Activated CD8-positive, alpha-beta T cell treated with anti-CD3 and anti-CD28 coated beads for 36 hours (primary cell): ENCODE measurements at places on chromosomes 2 and 18. TPM values are rescaled to one million over a fixed set of nuclear protein-coding genes. Genes with fewer than 3 reads are reported as not detected.
A peak's percentile ranks its signal among the peaks of the same experiment; 100 is the strongest.

DNA sequence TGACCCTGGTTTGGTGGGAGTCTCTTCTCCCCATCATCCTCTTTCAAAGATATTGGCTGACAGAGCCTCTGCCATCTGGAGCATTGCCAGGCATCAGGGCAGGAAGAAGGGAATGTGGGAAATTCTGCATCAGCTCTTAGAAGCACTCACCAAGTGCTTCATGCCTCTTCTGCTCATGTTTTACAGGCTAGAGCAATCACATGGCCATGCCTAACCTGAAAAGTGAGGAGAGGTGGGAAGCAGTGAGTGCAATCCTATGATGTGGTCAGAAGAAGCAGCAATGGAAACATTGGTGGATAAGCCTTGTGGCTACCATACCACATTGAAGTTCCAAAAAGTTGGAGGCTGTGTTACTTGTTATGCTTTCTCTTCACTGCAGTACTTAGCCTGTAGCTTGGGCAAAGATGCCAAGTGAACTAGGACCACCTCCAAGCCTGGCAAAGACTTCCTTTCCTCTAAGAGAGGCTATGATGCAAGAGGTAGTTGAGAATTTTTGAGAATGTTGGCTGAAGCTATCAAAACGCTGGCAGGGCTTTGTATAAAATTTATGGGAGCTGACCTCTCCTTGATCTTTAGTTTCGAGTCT, 64.1 kb downstream of the BCL2L11 start:
- H3K36me3 ChIP-seq = no peaks in the 10 kb centered on the region
- DNase-seq = no peak
- H3K27ac ChIP-seq = no peak overlapping the region
- no peaks in the 10 kb centered on the region for H3K27me3 ChIP-seq

GRCh38 chr18:2104620-2105462, 466.5 kb downstream of the METTL4 start:
- no peak overlapping the region for H3K27ac ChIP-seq
- H3K36me3 ChIP-seq = no peaks in the 10 kb centered on the region
- DNase-seq = peak; percentile 61
- H3K4me1 ChIP-seq = no peaks in the 10 kb centered on the region

DNA sequence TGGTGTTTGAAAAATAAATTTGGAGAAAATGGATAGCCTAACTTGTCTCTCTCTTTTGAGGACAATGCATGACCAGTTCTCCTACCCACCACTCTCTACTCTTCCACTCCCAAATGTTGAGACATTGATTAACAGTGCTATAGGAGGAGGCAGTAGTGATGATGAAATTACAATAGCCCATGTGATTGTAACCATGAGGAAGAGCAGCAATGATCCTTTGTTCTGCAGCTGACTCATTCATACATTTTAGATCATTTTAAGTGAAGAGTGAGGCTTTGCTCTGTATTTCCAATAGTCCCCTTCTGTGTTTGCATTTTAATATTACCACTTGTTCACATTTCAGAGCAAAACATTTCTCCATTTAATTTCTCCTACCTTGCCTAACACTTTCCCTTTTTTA, 592.3 kb downstream of the THSD7B start:
- H3K27ac ChIP-seq = no peak overlapping the region
- H3K27me3 ChIP-seq = no peaks in the 10 kb centered on the region
- H3K4me1 ChIP-seq = no peaks in the 10 kb centered on the region
- no peak overlapping the region for H3K4me3 ChIP-seq

- H3K4me3 ChIP-seq = no peak overlapping the region
- H3K4me1 ChIP-seq = no peaks in the 10 kb centered on the region
- H3K36me3 ChIP-seq = no peaks in the 10 kb centered on the region
Observed at GRCh38 chr2:75465317-75465984, 95.3 kb downstream of the EVA1A start.

GRCh38 chr18:57466745-57467409, 31.7 kb downstream of the ONECUT2 start:
- H3K27ac ChIP-seq = no peak overlapping the region
- H3K36me3 ChIP-seq = no peaks in the 10 kb centered on the region
- no peak for DNase-seq
- H3K27me3 ChIP-seq = peaks cover 14% of the 10 kb centered on the region

DNA sequence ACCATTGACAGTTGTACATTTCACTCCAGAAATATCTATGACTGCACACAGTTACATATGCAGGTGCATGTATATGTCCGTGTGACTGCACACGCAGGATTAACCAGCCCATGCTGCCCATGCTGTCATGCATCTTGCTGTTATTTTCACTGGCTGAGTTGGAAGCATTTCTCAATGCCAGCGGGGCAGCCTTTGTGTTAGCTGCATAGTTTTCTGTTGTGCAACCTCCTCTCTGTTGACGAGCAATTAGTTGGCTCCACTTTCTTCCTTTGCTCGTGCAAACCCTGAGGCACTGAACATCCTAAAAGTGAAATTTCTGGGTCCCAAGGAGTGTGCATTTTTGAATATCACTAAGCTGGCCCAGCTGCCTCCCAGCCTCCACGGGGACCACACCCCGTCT, 133.4 kb upstream of the GLI2 start:
- H3K4me3 ChIP-seq = no peak overlapping the region
- no peak for DNase-seq
- peaks cover 6% of the 10 kb centered on the region for H3K27me3 ChIP-seq

Gene TNFAIP6
- not detected for total RNA-seq

- no peaks in the 10 kb centered on the region for H3K36me3 ChIP-seq
- no peaks in the 10 kb centered on the region for H3K27me3 ChIP-seq
- no peak for DNase-seq
- no peaks in the 10 kb centered on the region for H3K4me1 ChIP-seq
Observed at GRCh38 chr2:137379186-137379585, 585.1 kb upstream of the HNMT start.

- H3K4me3 ChIP-seq = no peak overlapping the region
- DNase-seq = no peak
- peaks cover 7% of the 10 kb centered on the region for H3K4me1 ChIP-seq
- H3K27me3 ChIP-seq = no peaks in the 10 kb centered on the region
Observed at GRCh38 chr2:207845202-207845864, 75.6 kb upstream of the FZD5 start.

DNA sequence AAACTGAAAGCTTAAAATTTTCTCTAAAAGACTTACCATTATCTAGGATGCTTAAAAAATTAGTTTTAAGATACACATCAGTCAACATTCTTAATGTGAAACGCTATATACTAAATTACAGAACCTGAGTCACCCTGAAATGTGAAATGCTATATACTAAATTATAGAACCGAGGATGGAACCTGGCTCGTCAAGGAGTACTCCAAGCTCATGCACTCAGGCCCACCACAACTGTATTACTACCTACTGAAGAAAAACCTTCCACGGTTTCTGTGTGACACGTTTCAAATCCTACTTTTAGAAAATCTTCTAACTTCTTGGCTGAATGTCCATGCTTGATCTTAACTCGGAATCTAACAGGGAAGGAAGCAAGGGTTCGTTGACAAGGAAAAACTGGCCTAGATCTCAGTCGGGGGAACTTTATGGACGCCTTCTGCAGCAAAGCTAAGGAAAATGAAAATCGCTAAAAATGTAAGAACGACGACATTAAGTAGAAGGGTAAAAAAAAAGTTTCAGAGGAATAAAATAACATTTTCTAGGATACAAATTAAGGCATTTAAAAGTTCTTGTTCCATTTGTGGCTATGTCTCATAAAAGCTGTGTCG, 1.4 kb downstream of the PRKD3 start:
- peaks cover 43% of the 10 kb centered on the region for H3K4me1 ChIP-seq
- H3K27ac ChIP-seq = peak overlapping the region; percentile 94
- DNase-seq = no peak
- peaks cover 14% of the 10 kb centered on the region for H3K36me3 ChIP-seq
- peak overlapping the region; percentile 93 for H3K4me3 ChIP-seq
- peaks cover 11% of the 10 kb centered on the region for H3K27me3 ChIP-seq

- no peak overlapping the region for H3K27ac ChIP-seq
- no peak for DNase-seq
- H3K4me1 ChIP-seq = no peaks in the 10 kb centered on the region
- no peaks in the 10 kb centered on the region for H3K36me3 ChIP-seq
- no peaks in the 10 kb centered on the region for H3K27me3 ChIP-seq
Observed at GRCh38 chr18:35933982-35934381, 38.5 kb upstream of the RMP24 start.

Gene DSG4
- total RNA-seq = not detected

- H3K27me3 ChIP-seq = peaks cover 9% of the 10 kb centered on the region
- no peak for DNase-seq
- H3K27ac ChIP-seq = no peak overlapping the region
- H3K36me3 ChIP-seq = no peaks in the 10 kb centered on the region
- no peaks in the 10 kb centered on the region for H3K4me1 ChIP-seq
Observed at GRCh38 chr18:12645751-12646203, 12.1 kb downstream of the SPIRE1 start.

DNA sequence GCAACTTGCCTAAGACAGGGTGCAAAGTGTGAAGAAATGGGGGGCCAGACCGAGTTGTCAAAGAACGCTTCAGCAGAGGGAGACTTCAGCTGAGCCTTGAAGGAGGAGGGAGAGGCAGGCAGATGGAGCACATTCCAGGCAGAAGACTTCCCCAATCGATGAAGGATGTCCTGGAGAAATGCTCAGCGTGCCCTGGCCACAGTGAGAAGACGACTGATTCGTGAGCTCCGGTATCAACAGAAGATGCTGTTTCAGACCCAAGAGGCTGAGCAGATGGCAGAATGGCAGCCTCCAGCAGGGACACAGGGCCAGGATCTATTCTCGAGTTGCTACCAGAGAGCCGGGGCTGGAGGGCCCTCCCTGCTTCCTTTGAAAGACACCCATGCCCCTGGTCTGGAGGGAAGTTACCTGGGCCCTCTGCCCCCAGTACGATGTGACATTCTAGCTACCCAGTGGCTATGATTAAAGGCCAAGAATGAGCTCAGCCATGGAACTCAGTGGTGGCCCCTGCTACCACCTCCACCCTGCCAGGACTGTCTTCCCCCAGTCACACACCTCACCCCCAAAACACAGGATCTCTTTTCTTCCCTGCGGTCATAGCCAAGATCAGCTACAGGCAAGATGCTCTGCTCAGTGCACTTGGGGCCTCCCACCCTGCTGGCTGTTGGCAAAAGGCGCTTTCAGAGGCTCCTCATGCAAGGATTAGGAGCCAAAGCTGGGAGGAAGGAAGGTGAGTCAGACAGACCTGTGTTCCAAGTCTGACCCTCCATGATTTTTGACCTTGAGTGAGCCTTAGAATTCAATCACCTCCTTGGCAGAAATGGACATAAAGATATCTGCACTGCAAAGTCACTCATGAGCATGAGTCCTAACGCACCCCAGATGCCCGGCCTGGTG, 84.3 kb downstream of the TFCP2L1 start:
- no peaks in the 10 kb centered on the region for H3K27me3 ChIP-seq
- DNase-seq = no peak
- H3K36me3 ChIP-seq = no peaks in the 10 kb centered on the region
- no peak overlapping the region for H3K4me3 ChIP-seq
- no peak overlapping the region for H3K27ac ChIP-seq

- H3K4me3 ChIP-seq = no peak overlapping the region
- H3K27ac ChIP-seq = no peak overlapping the region
- peaks cover 24% of the 10 kb centered on the region for H3K36me3 ChIP-seq
- H3K4me1 ChIP-seq = no peaks in the 10 kb centered on the region
- no peaks in the 10 kb centered on the region for H3K27me3 ChIP-seq
Observed at GRCh38 chr18:68676913-68677312, 38.0 kb downstream of the TMX3 start.

Gene MBOAT2
- 3.0 TPM for total RNA-seq

Gene GLB1L
- total RNA-seq = 2.8 TPM

Gene TUBA4B
- total RNA-seq = not detected

DNA sequence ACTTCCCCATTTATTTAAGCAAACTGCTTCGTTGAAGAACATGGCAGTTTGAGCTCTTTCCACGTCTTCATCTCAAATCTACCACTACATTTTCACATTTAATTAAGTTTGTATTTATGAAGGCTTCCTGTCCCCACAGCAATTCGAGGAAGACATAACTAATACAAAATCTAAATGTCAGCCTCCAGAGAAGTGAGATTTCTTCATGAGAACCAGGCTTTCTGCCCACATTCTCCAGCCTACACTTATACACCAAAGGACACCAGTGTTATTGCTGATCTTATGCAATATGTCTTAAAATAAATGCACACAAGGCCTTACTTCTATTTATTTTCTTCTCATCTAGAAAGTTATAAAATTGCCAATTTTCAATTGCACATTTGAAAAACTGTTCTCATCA, 1209.3 kb upstream of the FAM98A start:
- no peaks in the 10 kb centered on the region for H3K4me1 ChIP-seq
- no peak overlapping the region for H3K27ac ChIP-seq
- no peak overlapping the region for H3K4me3 ChIP-seq
